ENCODE measurements at places on chromosomes 6 and 20.

DNA sequence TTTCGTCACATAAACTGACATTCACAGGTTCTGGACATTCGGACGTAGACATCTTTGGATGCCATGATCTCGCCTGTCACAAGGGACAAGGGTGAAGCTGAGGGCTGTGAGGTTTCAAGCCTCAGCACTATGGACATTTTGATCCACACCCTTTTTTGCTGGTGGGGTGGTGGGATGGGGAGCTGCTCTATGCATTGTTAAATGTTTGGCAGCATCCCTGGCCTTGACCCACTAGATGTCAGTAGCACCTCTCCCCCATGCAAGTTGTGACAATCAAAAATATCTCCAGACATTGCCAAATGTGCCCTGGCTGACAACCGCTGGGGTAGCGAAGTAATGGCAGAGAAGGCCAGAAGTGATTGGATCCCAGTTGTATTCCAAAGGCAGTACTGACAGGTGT is 229.4 kb downstream of the TSHZ2 start:
- DNase-seq = no peak

- DNase-seq = no peak
These were observed 184.0 kb downstream of the RPS12 start for GRCh38 chr6:132998418-132998817.

GRCh38 chr20:38581013-38581412 is at the start of gene ADIG:
TSS of gene ADIG (plus strand) at chr20:38581197. CDS start at chr20:38581251, 54 bp downstream.
- no peak for DNase-seq

DNA sequence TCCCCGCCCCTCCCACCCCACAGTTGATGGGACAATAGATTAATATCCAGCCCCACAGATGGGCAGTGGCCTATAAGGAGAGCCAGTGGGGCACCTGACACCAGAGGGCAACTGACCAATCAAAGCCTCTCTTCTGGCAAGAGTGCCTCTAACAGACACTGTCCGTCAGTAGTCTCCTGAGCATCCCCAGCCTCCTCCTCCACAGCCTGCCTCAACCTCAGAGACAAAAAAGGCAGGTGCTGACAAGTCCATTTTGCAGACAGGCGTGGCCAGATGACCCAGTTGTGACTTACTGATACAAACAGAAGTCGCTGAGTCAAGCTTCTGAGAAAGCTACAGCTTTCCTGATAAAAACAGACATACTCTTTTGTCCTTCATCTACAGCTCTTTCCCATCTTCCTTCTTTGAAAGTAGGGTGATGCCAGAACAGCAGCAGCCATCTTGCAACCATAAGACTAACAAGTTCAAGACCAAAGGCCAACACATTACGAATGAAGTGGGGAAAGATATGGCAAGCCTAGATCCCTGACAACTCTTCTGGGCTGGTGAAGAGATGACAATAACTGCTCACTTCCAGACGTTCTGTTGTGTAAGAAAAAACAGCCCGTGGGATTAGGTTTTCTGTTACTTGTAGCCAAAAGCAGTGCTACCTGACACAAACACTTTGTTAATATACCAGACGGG is 12.3 kb downstream of the PPIL1 start:
- DNase-seq = no peak

DNA sequence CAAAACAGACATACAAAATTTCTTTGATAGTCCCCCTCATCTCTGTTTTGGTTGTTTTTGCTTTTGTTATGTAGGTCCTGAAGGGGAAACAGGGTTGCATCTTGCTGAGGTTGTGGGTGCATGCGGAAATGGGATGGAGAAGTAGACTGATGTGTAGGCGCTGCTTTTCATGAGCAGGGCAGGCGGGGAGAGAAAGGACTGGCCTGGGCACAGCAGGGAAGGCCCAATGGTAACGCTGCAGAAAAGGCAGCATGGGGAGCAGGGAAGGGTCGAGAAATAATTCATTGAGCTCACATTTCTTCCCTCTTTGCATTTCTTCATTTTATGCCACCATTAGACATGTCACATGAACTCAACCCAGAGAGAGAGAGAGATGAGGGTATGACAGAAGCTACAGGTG is 74.3 kb upstream of the CCN2 start:
- DNase-seq = no peak

GRCh38 chr20:19991854-19992253 is 25.3 kb upstream of the NAA20 start:
- no peak for DNase-seq
